ENCODE measurements at places on chromosomes 3 and 15.

GRCh38 chr15:58517252-58517681 is 85.5 kb downstream of the LIPC start:
- no peak for DNase-seq

DNA sequence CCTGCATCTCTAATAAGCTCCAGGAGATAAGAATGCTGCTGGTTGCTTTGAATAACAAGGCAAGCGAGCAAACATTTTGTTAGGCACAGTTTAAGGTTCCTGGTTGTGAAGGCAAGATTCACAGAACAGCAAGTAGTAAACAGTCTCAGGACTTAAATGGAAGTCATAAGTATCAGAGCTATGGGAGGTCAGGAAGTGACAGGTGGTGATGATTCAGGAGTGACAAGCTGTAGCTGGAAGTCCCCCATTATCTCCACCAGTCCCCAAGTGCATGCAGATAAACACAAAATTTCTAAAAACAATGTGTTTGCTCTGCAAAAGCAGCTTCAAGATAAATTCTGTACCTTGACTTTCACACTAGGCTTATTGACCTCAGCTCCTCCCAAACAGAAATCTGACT is 3.3 kb downstream of the FETUB start:
- no peak for DNase-seq

GRCh38 chr15:34264076-34264475 is 39.3 kb downstream of the EMC4 start:
- DNase-seq: no peak

DNA sequence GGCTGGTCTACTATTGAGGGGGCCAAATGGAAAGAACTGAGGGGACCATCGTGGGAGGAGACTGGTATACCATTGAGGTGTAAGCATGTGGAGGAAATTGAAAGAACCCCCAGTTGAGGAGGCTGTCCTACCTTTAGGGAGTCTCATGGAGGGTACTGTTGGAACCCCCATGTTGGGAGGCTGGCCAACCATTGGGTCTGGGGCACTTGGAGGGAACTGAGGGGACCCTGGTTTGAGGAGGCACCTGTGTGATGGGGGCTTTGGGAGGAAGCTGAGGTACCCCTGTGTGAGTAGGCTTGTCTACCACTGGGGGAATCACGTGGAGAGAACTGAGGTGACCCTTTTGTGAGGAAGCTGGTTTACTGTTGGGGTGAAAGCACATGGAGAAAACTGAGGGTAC is 157.5 kb downstream of the FBLN2 start:
- DNase-seq: no peak

- DNase-seq: no peak
These were observed 361.4 kb upstream of the ICE2 start for GRCh38 chr15:60840306-60840702.

DNA sequence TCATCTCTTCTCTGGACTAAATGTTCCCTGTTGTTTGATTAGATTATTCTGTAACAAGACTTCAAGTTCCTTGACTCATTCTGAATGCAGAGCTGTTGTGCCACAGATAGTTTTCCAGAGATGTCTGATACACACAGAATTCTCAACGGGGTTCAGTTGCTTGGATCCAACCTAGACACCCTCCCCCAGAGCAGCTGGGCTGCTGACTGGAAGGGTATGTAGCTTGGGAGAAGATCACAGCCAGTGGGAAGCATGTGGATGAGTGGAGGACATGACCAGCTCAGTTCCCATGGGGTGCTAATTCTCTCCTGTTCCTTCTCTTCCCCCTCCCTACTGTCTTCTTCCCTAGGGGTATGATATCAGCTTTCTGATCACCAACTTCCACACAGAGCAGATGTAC is 6.6 kb upstream of the TTLL3 start:
- DNase-seq: no peak

DNA sequence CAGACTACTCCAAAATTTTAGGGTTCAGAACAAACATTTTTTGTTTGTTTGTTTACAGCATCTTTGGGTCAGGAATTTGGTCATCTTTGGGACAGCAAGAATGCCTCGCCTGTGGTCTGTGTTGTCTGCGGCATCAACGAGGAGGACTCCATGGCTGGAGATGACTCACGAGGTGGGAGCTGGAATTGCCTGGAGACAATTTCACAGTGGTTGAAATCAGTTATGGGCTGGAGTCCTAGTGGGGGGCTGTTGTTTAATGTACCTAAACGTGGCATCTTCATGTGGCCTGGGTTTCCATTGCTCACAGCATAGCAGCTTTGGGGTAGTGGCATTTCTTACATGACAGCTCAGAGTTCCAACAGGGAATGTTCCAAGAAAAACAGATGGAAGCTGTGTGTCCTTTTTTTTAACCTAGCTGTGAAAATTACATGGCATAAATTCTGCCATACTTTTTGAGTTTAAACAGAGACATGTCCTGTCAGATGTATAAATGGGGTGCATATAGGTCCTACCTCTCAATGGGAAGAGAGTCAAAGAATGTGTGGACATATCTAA is 507.3 kb upstream of the CBLB start:
- DNase-seq: no peak

- DNase-seq: no peak
These were observed 47.5 kb upstream of the POLG start for GRCh38 chr15:89381888-89382686.

DNA sequence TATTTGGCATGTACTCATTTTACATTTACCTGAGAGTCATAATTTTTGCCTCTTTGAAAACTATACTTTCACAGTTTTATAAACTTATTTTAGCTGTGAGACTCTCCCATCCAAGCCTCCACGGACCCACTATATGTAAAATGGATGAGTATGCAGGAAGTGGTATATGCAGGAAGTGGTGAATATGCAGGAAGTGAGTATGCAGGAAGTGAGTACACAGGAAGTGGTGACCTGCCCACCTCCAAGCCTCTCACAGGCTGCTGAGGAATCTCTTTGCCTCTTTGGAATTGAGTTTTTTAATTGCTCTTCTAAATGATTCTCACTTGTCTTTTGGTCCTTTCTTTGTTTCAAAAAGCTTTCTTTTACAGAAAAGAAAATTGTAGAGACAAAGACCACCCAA is 85.2 kb downstream of the KBTBD8 start:
- DNase-seq: peak; percentile 44

GRCh38 chr15:67980773-67981685 is 73.1 kb upstream of the PIAS1 start:
- no peak for DNase-seq

DNA sequence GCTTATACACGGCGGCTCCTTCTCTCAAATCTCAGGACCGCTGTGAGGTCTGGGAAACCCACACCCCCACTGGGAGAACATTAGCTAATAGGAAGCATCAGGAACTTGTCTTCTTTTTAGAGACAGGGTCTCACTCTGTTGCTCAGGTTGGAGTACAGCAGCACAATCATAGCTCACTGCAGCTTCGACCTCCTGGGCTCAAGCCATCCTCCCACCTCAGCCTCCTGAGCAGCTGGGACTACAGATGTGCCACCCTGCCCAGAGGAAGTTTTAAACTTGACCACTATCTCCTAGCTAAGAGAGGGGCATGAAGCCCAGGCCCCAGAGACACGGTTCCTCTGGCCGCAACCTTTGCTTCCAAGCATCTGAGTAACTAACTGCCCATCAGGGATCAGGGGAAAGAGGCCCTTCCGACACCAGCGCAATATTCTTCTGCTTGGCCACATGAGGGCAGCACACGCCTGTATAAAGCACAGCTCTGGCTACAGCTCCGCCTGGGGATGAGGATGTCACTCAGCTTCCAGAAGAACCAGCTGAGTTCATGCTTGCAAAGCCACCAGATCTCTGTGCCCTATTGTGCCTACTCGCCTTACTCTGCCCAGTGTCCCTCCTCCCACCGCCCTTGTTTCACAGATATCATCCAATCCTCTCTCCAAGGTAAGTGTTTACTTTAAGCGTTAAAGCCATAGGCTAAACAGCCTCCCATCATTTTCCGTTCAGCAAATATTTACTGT is 57.6 kb upstream of the SLC6A11 start:
- peak; percentile 41 for DNase-seq

GRCh38 chr3:44324584-44324983 is 14.0 kb upstream of the TCAIM start:
- no peak for DNase-seq

GRCh38 chr3:125119752-125120378 is 64.1 kb upstream of the HEG1 start:
- no peak for DNase-seq

DNA sequence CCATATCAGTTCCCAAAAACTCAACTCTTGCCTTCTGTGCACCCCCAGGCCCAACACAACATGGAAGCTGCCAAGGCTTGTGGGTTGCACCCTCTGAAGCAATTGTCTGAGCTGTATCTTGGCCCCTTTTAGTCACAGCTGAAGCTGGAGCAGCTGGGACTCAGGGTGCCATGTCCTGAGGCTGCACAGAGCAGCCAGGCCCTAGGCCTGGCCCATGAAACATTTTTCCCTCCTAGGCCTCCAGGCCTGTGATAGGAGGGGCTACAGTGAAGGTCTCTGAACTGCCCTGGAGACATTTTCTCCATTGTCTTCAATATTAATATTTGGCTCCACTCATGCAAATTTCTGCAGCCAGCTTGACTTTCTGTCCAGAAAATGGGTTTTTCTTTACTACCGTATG is 8.1 kb upstream of the MYLK start:
- DNase-seq: no peak

- DNase-seq: no peak
These were observed 19.9 kb upstream of the GOLGA8J start for GRCh38 chr15:30062881-30063280.

DNA sequence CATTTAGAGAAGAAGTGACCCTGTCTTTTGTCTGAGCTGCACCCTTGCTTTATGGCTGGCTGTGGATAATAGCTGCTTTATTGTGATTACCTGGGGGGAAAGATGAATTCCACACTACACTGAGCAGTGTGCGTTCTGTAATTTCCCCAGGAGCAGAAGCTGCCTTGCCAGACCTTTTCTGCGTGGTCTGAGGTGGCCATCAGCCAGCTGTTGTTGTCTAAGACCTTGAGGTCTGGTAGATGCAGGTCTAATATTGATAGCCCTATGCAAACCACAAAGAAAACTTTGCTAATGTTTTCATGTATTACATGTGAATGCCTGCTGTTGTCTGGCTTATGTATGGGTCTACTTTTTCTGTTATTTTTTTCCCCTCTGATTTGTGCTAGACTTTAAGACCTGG is 144.6 kb downstream of the THSD4 start:
- DNase-seq: no peak

GRCh38 chr15:101092156-101092866 is 159.5 kb downstream of the CHSY1 start:
- DNase-seq: no peak

Measured in activated CD4-positive, alpha-beta T cell treated with anti-CD3 and anti-CD28 coated beads, Interleukin-2, amount 50 U/mL, for 24 hours (primary cell).